Smooth muscle cell of the coronary artery (primary cell): ENCODE measurements at places on chromosomes 3 and 15. TPM values are rescaled to one million over a fixed set of nuclear protein-coding genes. Genes with fewer than 3 reads are reported as not detected.

The ECE2 gene
- not detected in 2 replicates for total RNA-seq

The CCDC174 gene
- 4.2 and 5.9 TPM in 2 replicates for total RNA-seq

The ISL2 gene
- 0.08 TPM in 1 of 2 replicates, not detected in the other for total RNA-seq

The GPR15 gene
- not detected in 2 replicates for total RNA-seq

The PGBD4 gene
- 1.5 and 1.6 TPM in 2 replicates for total RNA-seq

The TMEM108 gene
- 0.08 and 0.12 TPM in 2 replicates for total RNA-seq

The CPN2 gene
- not detected in 2 replicates for total RNA-seq

The CCR3 gene
- 0.94 TPM in 1 of 2 replicates, not detected in the other for total RNA-seq

The GPR87 gene
- total RNA-seq = not detected in 2 replicates

The HYAL1 gene
- total RNA-seq = 0.60 and 0.94 TPM in 2 replicates

The PATL2 gene
- total RNA-seq = 0.08 and 0.82 TPM in 2 replicates

The ZNF80 gene
- not detected in 2 replicates for total RNA-seq

The SETD2 gene
- total RNA-seq = 15.3 and 21.2 TPM in 2 replicates

The CLDN11 gene
- total RNA-seq = 130 and 280 TPM in 2 replicates

The RYR3 gene
- under 0.01 and 0.15 TPM in 2 replicates for total RNA-seq

The COPB2 gene
- 293 and 354 TPM in 2 replicates for total RNA-seq

The STOML1 gene
- total RNA-seq = 7.8 and 18.5 TPM in 2 replicates

The ANKRD34C gene
- not detected in 2 replicates for total RNA-seq

The PIGZ gene
- total RNA-seq = 2.0 and 2.5 TPM in 2 replicates

The CCR8 gene
- not detected in 2 replicates for total RNA-seq

The TRANK1 gene
- total RNA-seq = 13.0 and 24.7 TPM in 2 replicates

The GJD2 gene
- not detected in 2 replicates for total RNA-seq

The LTK gene
- 0.30 TPM in 1 of 2 replicates, not detected in the other for total RNA-seq

The GOLGA6L6 gene
- total RNA-seq = not detected in 2 replicates

The ZNF106 gene
- 69.1 and 121 TPM in 2 replicates for total RNA-seq

The PLA2G4D gene
- not detected in 2 replicates for total RNA-seq

The FAM107A gene
- total RNA-seq = under 0.01 and 0.30 TPM in 2 replicates

The SPSB4 gene
- total RNA-seq = not detected in 2 replicates

The GOLGA6L10 gene
- total RNA-seq = 0.35 and 0.90 TPM in 2 replicates

The CCDC54 gene
- total RNA-seq = not detected in 2 replicates

The RAB43 gene
- 8.3 and 15.2 TPM in 2 replicates for total RNA-seq

The CD80 gene
- not detected in 2 replicates for total RNA-seq

The PIERCE2 gene
- 1.5 and 2.1 TPM in 2 replicates for total RNA-seq

The FBXO40 gene
- total RNA-seq = not detected in 2 replicates

The ZBED2 gene
- 0.08 TPM in 1 of 2 replicates, not detected in the other for total RNA-seq

The SLC33A1 gene
- total RNA-seq = 24.9 and 25.3 TPM in 2 replicates

The PPP1R14D gene
- total RNA-seq = not detected in 2 replicates

The CLSTN2 gene
- total RNA-seq = 0.82 and 0.98 TPM in 2 replicates

The LINGO1 gene
- total RNA-seq = not detected in 2 replicates

The MED12L gene
- 0.30 and 0.70 TPM in 2 replicates for total RNA-seq

The DAG1 gene
- 19.3 and 38.8 TPM in 2 replicates for total RNA-seq

The MESP1 gene
- 0.15 TPM in 1 of 2 replicates, not detected in the other for total RNA-seq

The ZNF385D gene
- 0.08 and 0.47 TPM in 2 replicates for total RNA-seq

The PLCH1 gene
- total RNA-seq = under 0.01 TPM in 1 of 2 replicates, not detected in the other
